ENCODE measurements at places on chromosomes 11 and 22. TPM values are rescaled to one million over a fixed set of nuclear protein-coding genes. Genes with fewer than 3 reads are reported as not detected.

Gene DRICH1
- total RNA-seq, result 0.52 TPM

Gene ARHGAP8
- total RNA-seq, result 1.4 TPM

Gene LRRC74B
- not detected for total RNA-seq

Gene SC5D
- total RNA-seq, result 9.5 TPM

Gene PRMT3
- total RNA-seq, result 21.3 TPM

Gene GPHA2
- not detected for total RNA-seq

Gene ZNF214
- 1.5 TPM for total RNA-seq

Gene KRTAP5-8
- total RNA-seq, result not detected

Gene PLEKHA7
- total RNA-seq, result 37.2 TPM

Gene TOP3B
- total RNA-seq, result 15.6 TPM
